Bronchus fibroblast of lung (primary cell): ENCODE measurements at places on chromosomes 7 and 10. TPM values are rescaled to one million over a fixed set of nuclear protein-coding genes. Genes with fewer than 3 reads are reported as not detected.

GRM3 gene
- total RNA-seq = not detected in 2 replicates

NUTM2D gene
- 1.0 and 1.3 TPM in 2 replicates for total RNA-seq

AKR1C8 gene
- total RNA-seq = not detected in 2 replicates

PTER gene
- total RNA-seq = 7.1 and 7.2 TPM in 2 replicates

TIMM23B gene
- 9.7 and 11.8 TPM in 2 replicates for total RNA-seq

LLCFC1 gene
- not detected in 2 replicates for total RNA-seq

ZPBP gene
- not detected in 2 replicates for total RNA-seq

ACSM6 gene
- not detected in 2 replicates for total RNA-seq

SLC16A9 gene
- 1.3 and 2.0 TPM in 2 replicates for total RNA-seq
